NCI-H187 (cell line): ENCODE measurements at places on chromosomes 2 and 18.
A peak's percentile ranks its signal among the peaks of the same experiment; 100 is the strongest.

DNA sequence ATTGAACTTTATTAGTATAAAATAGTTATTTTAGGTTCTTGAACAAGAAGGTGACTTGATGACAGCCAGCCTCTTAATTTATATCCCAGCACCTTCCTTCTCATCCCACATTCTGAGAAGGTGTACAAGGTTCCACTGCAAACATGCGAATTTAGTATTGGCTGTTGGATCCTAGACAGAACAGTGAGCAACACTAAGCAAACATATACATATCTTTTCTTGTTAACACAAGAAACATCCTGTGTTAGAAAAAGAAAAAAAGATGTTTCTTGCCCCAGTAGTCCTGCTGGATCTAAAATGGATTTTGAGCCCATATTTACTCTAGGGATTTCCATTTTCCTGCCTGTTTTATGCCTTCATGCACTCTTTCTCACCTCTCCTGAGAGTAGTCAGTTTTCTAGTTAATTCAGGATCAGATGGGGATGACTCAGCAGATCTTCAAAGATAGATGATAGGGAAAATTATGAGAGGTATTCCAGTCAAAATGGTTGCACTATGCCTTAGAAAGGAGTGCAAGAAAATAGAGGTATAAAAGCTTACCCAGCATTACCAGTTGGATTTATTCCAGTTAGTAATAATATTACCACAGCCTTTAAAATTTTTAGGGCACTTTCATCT lies 336.5 kb downstream of the MEIS1 start:
- no peak for DNase-seq

- DNase-seq = no peak
These were observed 4.7 kb downstream of the CDH19 start for GRCh38 chr18:66599190-66599589.

GRCh38 chr2:175318542-175318941 lies 137.0 kb upstream of the ATP5MC3 start:
- no peak for DNase-seq

DNA sequence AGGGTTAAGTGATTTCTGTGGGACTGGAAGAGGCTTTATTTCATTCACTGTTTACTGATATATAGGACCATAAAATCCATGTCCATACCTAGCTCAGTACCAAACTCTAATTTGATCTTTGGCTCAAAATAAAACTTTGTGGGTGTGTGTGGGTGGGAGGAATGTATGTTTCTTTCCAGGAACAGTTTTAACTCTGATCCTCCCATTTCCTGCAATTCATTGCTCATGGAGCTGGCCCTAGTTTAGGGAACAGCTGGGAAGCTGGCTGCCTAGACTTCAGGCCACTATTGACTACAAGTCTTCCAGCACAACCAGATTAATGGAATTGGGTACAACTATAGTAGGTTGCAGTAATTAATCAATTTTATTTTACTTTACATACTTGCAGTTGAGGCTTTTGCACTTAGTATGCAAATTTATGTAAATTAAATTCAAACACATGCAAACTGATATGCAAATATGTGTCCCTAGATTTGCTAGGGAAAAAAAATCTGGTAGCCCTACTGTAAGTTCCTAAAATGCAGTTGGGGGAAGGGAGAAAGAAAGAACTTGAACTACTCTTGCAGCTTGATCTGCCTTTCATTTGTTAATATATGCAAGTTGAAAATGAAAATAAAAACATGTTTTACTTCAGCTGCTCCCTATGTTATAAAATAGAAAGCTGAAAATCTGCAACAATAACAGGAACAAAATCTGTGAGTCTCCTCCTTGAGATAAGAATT lies 1070.3 kb upstream of the CELF4 start:
- no peak for DNase-seq

DNA sequence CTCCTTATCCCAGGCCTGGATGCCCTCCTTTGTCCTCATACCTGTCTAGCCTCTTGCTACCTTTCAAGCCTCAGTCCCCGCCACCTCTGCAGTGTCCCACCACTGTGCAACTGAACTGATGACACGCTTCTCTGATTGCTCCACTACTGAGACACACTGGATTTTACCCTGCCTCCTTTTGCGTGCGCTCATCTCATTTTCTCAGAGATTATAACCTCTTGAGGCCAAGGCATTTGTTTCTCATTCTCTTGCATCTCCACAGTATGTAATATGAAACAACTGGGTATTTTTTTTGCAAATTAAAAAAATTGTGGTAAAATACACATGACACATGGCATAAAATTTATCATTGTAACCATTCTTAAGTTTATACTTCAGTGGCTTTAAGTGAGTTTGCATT lies 95.4 kb downstream of the PRKCE start:
- DNase-seq = no peak

DNA sequence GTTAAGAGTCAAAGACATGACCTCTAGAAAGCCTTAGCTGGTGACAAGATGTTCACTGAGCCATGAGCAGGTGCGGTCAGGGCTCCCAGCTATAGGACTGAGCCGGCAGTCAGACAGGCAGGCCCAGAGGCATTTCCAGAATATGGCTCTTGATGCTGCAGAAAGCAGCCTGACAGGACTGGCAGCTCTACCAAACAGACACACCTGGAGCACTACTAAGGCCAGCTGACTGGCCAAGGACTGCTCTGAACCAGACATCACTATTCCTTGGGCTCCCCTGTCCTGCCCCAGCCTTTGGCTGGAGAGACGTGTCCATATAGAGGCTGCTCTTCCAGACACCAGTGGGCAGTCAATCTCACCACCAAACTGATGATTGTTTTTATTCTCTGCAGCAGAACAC lies 98.8 kb downstream of the RIF1 start:
- no peak for DNase-seq

DNA sequence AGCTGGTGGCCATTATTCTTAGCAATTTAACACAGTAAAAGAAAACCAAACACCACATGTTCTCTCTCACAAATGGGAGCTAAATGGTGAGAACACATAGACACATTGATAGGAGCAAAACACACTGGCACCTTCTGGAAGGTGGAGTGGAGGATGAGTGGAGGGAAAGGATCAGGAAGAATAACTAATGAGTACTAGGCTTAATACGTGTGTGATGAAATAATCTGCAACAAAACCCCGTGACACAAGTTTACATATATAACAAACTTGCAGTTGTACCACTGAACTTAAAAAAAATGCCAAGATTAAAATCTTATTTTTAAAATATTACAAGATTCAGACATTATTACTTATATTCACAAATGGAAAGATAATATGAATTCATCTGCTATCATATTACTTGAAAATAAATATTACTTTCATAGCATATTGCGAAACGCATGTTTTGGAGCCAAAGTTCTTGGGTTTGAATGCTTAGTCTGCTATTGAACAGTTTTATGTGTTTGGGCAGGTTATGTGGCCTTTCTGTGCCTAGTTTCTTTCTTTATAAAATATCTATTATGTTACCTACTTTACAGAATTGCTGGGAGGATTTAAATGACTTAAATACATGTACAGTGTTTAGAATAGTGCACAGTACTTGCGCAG lies 20.5 kb downstream of the ANKRD62 start:
- DNase-seq = no peak

DNA sequence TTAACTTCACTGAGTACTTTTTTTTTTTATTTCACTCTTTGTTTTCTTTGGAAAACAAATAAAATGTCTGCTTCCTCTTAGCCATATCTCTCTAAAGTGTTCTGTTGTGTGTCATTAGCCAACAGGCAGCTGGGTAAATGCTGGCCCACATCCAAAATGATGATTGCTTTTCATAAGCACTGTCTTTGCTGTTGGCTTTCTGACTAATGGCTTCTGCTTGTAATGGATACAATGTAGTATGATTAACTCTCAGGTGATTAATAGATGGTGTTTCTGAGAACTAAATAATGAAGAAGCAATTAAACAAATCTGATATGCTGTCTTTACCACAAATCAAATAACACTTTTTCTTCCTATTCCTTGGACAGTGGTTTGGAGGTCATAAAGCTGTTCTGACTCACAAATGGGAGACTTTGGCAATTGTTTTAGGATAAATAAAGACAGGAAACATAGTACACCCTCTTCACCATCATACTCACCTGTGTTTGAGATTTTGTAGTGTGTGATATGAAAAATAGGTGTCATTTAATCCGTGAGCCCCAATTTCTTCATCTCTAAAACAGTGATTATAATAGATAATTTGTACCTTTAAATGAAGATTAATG lies 888.4 kb downstream of the TSN start:
- peak; percentile 27 for DNase-seq

DNA sequence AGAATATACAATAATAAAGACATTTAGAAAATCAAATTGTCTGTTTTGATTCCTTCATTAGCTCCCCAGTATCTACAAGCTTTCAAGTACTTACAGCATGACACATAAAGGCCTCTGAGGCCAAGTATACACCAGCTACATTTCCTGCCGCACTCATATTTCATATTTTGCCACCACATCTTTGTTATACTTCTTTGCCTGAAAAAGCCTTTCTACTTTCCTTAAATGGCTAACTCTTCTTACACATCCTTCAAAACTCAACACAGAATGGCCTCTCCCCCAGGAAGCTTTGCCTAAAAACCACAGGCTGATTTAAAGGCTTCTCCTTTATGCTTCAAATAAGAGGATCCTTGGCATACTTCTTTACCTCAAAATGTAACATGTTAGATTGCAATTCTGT lies 4.5 kb downstream of the STK17B start:
- no peak for DNase-seq

- no peak for DNase-seq
These were observed 56.8 kb upstream of the PMAIP1 start for GRCh38 chr18:59842947-59843346.

DNA sequence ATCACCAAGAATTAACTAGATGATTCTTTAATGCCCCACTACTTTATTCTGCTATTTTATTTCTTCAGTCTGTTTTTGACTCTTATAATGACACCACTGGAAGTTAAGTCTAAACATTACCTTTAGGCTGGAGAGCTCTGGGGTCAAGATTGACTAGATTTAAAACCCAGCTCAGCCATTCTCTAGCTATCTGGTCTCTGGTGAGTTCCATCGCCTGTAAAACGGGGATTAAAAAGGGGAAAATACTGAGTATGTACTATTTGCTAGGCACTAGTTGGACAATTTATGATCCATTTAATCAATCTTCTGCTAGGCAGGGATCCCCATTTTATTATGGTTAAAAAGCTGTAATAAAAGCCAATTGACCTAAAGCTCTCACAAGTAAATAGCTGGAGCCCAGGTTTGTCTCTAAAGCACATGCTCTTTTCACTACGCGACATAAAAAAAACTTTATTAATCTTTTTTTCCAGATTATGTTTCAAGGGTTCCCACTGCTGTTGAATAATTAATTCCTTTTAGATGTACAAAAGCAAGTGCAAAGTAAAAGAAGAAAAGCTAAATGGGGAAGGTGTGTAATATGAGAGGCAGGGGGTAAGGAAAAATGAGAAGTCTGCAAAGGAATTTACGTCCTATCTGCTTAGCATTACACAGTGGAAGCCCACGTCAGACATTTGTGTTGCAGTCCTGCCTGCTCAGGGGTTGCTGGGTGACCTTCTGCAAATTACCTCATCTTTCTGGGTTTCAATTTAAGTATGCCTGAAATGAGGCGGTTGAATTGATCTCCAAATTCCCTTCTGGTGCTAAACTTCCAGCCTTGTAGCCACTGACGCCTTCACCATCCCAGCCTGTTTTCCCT lies 918 bp upstream of the NABP1 start:
- no peak for DNase-seq

DNA sequence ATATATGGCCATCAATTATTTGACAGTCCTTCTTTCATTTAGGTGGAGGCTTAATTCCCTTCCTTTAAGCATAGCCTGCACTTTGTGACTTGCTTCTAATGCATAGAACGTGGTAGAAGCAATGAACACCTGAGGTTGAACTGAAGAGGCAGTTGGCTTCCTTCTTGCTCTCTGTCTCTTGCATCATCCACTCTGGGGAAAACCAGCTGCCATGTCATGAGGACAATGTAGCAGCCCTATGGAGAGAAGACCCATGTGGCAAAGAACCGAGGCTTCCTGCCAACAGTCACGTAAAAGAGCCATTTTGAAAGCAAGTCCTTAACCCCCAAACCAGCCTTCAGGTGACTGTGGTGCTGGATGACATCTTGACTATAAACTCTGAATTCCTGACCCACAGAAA lies 46.8 kb downstream of the ATOH8 start:
- DNase-seq = no peak

- no peak for DNase-seq
These were observed 60.0 kb downstream of the CAPN13 start for GRCh38 chr2:30747206-30747605.

GRCh38 chr2:215423234-215423633 lies 12.6 kb downstream of the FN1 start:
- DNase-seq = no peak

- DNase-seq = no peak
These were observed 2.3 kb downstream of the EML4 start for GRCh38 chr2:42171396-42171980.

DNA sequence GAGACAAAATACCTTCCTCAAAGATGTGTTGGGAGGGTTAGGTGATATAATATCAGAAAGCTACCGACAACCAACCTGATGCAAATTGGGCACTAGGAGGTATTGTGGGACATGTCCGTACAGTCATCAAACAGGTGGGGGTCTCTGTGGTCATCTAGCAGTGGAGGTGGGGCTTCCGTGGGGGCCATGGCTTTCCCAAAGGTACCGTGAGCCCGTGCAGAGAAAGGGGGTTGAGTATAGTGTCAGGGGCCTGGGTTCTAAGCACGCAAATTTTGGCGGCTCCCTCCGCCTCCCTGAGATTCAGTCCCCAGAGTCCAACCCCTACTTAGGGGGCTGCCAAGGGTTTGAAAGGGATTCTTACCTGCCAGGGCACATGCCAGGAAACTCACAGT lies 32.6 kb downstream of the HJURP start:
- no peak for DNase-seq

- DNase-seq = no peak
These were observed 484.6 kb upstream of the HS6ST1 start for GRCh38 chr2:128803222-128803621.

DNA sequence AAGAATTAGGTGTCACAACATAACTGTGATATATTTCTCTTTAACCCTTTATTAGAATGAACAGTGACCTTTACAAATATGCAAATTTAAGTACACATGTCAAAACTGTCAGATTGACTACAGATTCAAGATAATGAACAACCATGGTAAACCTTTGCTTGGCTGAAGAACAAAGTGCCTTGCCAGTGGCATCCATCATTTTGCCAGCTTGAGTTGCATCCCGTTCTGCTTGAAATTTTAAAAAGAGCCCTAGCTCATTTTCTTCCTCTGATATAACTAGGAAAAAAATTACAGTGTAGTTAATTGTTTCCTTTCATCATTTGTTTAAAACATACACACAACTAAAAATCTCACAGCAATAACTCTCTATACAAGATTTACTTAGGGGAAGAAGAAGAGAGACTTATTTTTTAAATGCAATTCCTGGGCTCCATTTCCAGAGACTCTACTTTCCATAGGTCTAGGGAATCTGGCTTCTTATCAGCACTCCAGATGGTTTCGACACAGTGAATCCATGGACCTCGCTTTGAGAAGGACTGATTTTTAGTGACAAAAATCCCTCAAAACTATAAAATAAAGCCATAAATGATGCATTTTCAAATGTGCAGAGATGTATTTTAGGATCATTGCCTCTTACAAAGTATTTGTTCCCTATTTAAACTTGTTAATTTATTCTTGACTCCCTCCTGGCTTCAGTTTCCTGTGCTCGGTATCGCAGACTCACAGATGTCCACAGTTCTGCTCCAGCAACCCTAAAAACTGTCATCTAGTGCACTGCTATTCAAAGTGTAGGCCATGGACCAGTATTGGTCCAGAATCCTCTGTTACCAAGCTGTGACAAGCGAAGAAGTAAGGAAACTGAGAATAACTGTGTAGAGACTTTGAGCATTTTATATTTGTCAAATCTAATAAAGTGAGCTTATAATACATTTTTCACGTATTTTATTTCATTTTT lies 50.1 kb downstream of the ICA1L start:
- no peak for DNase-seq

- no peak for DNase-seq
These were observed 131.7 kb upstream of the CDH20 start for GRCh38 chr18:61201511-61201910.
